Stimulated activated CD4-positive, alpha-beta T cell treated with anti-CD3 and anti-CD28 coated beads, Interleukin-12 subunit alpha, Interleukin-12 subunit beta, amount 100 ng/mL, for 48 hours (primary cell): ENCODE measurements at places on chromosomes 6 and 20.
A peak's percentile ranks its signal among the peaks of the same experiment; 100 is the strongest.

DNA sequence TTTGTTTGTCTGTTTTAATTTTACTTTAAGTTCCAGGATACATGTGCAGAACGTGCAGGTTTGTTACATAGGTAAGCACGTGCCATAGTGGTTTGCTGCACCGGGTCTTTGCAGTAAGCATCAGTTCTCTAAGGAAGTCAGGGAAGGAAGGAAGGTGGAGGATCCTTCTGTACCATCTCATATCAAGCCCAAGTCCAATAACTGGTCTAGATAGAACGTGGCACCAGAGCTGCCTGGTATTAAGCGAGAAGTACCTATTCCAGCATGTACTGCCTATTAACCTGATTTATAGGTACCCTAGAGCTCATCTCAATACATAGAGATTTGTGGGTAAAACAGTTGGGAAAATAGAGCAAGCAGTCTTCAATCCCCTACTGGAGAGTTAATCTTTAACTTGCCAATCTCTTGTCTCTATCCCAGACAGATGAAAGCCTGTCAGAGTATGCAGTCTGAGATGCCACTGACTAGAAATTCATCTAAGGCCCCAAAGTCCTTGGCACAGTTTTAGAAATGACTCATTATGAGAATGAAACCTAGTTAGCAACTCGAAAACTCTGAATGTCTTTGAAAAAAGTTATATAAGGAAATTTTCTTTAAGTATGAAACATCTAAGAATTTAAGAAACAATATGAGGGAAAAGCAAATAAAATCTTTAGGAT lies 144.9 kb downstream of the TFAP2A start:
- no peak for DNase-seq

- DNase-seq: no peak
Observed at GRCh38 chr6:41046084-41046483, 3.8 kb downstream of the TSPO2 start.

DNA sequence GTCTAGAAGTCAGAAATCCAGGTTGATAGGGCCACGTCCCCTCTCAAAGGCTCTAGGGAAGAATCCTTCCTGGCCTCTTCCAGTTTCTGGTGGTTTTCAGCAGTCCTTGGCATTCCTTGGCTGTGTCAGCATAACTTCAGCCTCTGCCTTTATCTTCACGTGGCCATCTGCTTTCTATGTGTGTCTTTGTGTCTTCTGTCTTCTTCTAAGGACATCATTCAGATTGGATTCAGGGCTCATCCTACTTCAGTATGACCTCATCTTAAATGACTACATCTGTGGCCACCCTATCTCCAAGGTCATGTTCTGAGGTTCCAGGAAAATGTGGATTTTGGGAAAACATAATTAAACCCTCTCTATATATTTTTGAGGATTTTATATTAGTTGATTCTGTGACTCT lies 23.0 kb downstream of the C6orf89 start:
- no peak for DNase-seq

GRCh38 chr6:42279144-42279781 lies 61.6 kb upstream of the MRPS10 start:
- no peak for DNase-seq

DNA sequence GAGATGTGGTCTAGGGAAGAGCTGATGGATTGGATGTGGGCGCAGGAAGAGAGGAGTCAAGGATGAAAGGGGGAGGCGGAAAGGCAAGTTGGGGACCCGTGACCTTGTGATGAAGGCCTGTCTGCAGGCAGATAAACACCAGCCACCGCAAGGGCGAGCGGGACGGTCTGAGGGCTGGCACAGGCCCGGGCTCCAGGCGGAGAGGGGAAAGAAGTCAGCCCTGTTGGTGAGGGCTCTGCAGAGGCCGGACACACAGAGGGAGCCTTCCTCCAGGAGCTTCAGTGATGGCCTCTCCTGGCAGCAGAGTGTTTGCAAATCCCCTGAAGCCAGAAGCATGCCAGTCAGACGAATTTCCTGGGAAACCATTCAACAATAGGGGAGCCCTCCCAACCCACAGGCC lies 112.2 kb downstream of the ZDHHC14 start:
- DNase-seq: no peak

DNA sequence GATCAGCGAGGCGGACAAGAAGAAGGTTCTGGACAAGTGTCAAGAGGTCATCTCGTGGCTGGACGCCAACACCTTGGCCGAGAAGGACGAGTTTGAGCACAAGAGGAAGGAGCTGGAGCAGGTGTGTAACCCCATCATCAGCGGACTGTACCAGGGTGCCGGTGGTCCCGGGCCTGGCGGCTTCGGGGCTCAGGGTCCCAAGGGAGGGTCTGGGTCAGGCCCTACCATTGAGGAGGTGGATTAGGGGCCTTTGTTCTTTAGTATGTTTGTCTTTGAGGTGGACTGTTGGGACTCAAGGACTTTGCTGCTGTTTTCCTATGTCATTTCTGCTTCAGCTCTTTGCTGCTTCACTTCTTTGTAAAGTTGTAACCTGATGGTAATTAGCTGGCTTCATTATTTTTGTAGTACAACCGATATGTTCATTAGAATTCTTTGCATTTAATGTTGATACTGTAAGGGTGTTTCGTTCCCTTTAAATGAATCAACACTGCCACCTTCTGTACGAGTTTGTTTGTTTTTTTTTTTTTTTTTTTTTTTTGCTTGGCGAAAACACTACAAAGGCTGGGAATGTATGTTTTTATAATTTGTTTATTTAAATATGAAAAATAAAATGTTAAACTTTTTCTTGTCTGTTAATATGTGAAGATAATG lies 2.2 kb downstream of the HSPA1B start:
- no peak for DNase-seq

DNA sequence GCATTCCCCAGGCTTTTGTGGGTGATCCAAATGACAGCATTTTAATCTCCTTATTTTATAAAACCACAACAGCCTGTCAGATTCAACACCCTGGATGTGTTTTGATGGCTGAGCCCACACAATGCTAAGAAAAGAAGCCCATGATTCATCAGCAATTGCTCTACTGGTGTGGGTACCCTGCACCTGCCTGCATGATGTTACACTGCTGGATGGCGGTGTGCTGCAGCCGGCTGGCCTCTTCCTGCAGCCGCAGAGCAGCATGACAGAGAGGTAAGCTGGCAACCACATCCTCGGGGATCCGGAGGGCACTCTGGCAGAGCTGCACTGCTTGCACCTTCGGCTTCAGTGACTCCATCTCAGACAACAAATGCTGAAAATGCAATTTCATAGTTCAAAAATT lies 327.5 kb downstream of the SYNE1 start:
- peak; percentile 59 for DNase-seq

GRCh38 chr6:147564556-147564955 lies 56.1 kb downstream of the SAMD5 start:
- DNase-seq: no peak

DNA sequence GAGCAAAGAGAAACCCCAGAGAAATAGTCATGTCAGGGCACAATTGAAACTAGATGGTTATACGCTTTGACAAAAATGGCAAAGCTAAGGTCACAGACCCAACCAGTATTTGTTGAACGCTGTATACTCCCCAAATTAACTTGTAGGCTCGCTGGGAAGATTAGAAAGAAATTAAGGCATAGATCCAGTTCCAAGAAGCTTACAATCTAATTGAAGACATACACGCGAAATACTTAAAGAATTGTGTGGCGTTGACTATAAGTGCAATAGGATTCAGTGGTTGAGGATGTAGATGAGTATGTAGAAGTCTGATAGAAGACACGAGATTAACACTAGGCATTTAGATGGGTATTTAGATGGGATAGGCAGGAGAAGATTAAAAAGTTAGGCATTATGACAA lies 525 bp downstream of the FAM229B start:
- no peak for DNase-seq

DNA sequence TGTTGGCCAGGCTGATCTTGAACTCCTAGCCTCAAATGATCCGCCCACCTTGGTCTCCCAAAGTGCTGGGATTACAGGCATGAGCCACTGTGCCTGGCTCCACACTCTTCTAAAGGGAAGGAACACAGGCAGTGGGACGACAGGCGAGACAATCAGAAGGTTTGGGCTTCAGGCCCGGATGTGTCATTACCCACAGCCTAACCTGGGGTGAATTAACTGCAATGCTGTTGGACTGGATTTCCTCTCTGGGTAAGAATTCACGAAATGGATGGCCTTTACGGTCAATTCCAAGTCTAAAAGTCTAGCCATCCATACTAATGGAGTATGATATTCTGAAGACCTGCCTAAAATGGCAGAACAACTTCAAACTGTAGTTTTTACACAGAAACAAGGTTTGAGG lies 83.7 kb upstream of the CCDC28A start:
- no peak for DNase-seq

GRCh38 chr6:87702589-87702945 lies 534 bp upstream of the AKIRIN2 start:
- DNase-seq: no peak

DNA sequence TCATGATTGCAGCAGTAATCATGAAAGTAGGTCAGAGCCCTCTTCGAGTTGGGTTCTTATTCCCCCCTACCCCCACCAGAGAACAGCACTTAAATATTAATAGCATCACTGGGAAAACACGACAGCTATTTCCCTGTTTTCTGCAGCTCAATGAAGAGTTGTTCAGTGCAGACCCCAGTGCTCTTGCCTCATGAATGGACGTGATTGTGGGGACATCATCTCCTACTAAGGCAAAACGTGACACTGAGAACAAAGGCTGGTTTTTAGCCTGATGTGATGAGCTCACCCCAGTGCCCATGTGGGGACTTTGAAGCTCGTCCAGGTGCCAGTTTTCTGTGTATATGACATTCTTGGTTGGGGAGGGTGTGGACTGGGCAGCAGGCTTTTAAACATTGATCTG lies 105.9 kb downstream of the SLC35F1 start:
- no peak for DNase-seq

- DNase-seq: no peak
Observed at GRCh38 chr20:37492096-37492625, 28.9 kb upstream of the NNAT start.

- DNase-seq: no peak
Observed at GRCh38 chr6:134099770-134100169, 47.3 kb upstream of the SLC2A12 start.

DNA sequence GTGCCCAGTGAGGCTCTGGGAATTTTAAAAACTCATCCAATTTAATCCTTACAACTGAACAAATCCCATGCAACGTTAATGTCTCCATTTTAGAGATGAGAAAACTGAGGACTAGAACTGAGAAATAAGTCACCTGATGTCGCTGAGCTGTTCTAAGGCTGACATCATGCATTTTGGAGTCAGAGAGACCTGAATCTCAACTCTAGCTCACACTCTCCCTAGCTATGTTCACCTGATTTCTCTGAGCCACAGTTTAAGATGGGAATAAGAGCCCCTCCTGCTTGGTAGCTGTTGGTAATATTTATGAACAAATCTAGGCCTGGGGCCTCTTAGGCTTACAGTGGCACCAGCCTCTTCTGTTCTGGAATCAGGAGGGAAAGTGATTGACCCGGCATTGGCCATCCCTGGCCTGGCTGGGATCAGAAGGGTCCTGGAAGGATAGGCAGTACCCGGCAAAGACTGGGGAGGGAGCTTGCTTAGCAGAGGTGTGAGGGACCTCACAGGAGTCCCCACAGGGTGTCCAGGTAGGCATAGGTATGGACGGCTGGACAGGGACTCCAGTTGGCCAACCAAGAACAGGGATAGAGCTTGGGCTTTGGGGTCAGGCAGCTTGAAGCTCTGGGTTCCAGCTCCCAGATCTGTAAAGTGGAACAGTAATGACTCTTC lies 18.8 kb upstream of the CSNK2A1 start:
- no peak for DNase-seq

GRCh38 chr6:168838037-168838399 lies 397.0 kb downstream of the SMOC2 start:
- DNase-seq: no peak

DNA sequence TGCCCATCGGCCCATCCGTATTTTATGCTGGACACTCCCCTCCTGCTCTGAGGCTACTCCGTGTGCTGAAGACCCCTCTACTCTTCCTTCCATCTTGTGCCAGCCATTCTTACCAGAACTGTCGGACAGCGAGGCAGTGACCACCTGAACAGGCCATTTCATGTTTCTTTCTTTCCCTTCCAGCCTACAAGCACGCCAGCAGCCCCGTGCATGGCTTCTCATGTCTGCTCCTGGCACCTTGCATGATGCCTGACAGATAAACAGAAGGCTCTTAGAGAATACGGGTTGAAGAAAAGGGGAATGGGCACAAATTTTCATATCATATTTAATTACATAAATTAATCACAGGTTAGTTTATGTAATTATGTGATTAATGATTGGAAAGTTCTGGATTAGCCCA lies 95.7 kb downstream of the ARID1B start:
- DNase-seq: no peak

- DNase-seq: no peak
Observed at GRCh38 chr20:59568509-59569024, 35.8 kb upstream of the PHACTR3 start.

DNA sequence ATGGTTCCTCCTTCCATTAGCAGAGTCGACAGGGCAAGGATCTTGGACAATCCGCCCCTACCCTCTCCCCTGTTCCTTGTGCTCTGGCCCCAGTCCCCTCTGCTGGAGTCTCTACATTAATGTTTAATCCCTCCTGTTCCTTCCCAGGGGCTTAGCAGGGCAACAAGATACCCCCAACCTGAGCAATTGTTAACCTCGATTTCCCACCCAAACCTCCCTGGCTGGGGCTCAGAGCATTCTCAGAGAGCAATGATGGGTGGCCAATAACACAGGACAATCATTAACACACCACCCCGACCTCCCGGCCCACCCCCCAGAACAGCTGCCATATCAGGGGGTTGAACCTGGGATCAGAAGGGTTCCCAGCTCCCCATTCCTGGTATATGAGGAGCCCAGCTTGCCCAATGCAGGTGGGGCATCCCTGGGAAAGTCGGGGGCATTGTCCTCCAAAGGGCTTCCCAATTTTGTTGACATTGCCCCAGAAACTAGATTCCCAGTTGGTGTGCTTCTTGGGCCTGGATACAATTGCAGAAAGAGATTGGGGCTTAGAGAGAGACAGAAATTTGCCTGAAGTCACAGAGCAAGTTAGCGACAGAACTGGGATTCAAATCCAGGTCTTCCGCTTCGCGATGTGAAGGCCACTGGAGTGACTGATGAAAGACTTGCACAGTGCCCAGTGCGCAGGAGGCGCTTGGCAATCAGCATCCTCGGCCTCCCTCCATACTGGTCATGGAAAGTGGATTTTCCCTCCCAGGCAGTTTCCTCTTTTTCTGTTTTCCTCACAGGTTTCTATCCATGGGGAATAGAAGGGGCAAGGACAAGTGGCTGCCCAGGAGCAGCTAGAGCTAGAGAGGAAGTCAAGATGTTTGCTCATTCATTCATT lies 59.6 kb upstream of the TTPAL start:
- no peak for DNase-seq

GRCh38 chr6:26157251-26158075 lies 70.2 kb downstream of the HFE start:
- peak; percentile 79 for DNase-seq

- DNase-seq: no peak
Observed at GRCh38 chr6:1765160-1765903, 155.6 kb downstream of the FOXC1 start.

DNA sequence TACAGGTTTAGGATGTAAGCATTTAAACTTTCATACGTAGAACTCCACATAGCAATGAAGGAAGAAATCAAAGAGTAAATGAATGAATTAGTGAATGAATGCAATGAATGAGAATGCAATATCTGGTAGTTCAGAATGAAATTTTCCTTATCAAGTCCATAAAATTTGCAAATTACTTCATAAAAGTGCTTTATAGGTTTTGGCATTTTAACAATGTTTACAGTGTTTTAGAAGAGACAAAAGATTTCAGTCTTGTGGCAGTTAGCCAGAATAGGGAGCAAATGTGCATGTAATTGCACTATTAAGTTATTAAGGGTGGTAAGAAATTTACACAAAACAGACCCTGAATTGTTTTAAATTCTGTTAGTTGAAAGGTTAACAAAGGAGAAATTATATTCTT lies 739.4 kb upstream of the FLRT3 start:
- DNase-seq: no peak

GRCh38 chr6:36957773-36958271 lies 3.3 kb downstream of the PI16 start:
- DNase-seq: no peak
